Heart left ventricle (tissue), 16 donors: ENCODE measurements at places on chromosomes 5 and 9. TPM values are rescaled to one million over a fixed set of nuclear protein-coding genes. Genes with fewer than 3 reads are reported as not detected.
A peak's percentile ranks its signal among the peaks of the same experiment; 100 is the strongest.

Gene CDH12
- polyA plus RNA-seq: not detected

Gene NME5
- polyA plus RNA-seq: 2.8 TPM

Gene PCDHB9
- polyA plus RNA-seq: 0.35 TPM

Gene RPL37
- 848 TPM for polyA plus RNA-seq

Gene EQTN
- not detected for polyA plus RNA-seq

Gene PTPN3
- polyA plus RNA-seq: 6.9 TPM

Gene IFNB1
- not detected for polyA plus RNA-seq

Gene MUSK
- 0.24 TPM for polyA plus RNA-seq

Gene PPP3R2
- not detected for polyA plus RNA-seq

Gene EPB41L4B
- 3.4 TPM for polyA plus RNA-seq

DNA sequence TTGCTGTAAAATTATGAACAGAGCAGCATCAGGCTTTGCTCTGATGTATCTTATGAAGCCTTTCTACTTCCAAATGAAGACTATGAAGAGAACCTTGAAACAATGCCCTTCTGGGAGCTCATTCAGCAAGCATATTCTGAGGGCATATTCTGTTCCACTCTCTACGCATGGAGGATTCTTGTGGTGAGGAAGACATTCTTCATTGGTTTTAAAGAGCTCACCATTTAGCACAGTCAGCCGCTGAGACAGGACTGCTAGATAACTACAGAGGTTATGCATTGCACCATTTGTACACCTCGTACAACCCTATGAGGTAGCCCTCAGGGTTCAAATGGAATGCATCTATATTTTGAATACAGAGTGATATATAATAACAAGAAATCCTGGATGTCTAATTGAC lies 61.0 kb downstream of the INVS start:
- H3K36me3 ChIP-seq: peaks cover 6% of the 10 kb centered on the region
- H3K27ac ChIP-seq: no peak overlapping the region
- no peak overlapping the region for H3K4me3 ChIP-seq
- no peaks in the 10 kb centered on the region for H3K4me1 ChIP-seq

GRCh38 chr5:17991775-17992174 lies 357.5 kb downstream of the TAF11L14 start:
- no peak overlapping the region for H3K27ac ChIP-seq
- H3K27me3 ChIP-seq: no peaks in the 10 kb centered on the region
- H3K4me3 ChIP-seq: no peak overlapping the region
- no peak for DNase-seq
- H3K4me1 ChIP-seq: no peaks in the 10 kb centered on the region
- no peaks in the 10 kb centered on the region for H3K36me3 ChIP-seq

DNA sequence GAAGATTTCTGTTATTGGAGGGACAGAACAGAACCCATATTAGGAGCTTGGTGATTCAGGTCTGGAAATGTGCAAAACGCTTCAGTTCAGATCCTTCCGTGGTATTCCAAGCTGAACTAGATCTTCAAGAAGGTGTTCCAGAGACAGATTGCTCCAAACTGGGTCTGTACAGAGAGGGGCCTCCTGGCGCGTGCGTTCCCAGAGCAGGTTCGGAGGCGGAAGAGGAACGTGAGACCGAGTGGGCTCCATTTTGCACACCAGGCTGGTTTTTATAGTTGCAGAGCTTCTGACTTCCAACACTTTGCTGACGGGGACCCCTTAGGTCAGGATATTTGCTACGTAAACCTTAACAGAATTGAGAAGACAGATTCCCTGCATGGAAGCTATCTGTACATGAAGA lies 16.7 kb upstream of the RPL26L1 start:
- no peak for DNase-seq
- H3K27me3 ChIP-seq: no peaks in the 10 kb centered on the region
- peak overlapping the region; percentile 68 for H3K27ac ChIP-seq
- peaks cover 3% of the 10 kb centered on the region for H3K36me3 ChIP-seq
- H3K4me3 ChIP-seq: no peak overlapping the region
- no peaks in the 10 kb centered on the region for H3K4me1 ChIP-seq

- no peaks in the 10 kb centered on the region for H3K36me3 ChIP-seq
- no peaks in the 10 kb centered on the region for H3K27me3 ChIP-seq
- no peaks in the 10 kb centered on the region for H3K4me1 ChIP-seq
- DNase-seq: no peak
- H3K4me3 ChIP-seq: no peak overlapping the region
Measured at GRCh38 chr5:92017776-92018175, 634.7 kb upstream of the ARRDC3 start.

- H3K4me1 ChIP-seq: peaks cover 6% of the 10 kb centered on the region
- H3K36me3 ChIP-seq: no peaks in the 10 kb centered on the region
- no peak overlapping the region for H3K27ac ChIP-seq
- DNase-seq: no peak
Measured at GRCh38 chr9:2461892-2462291, 159.7 kb upstream of the VLDLR start.

GRCh38 chr9:136409557-136410455 lies 608 bp downstream of the ENTR1 start:
- H3K4me1 ChIP-seq: peaks cover 14% of the 10 kb centered on the region
- peak overlapping the region; percentile 48 for H3K4me3 ChIP-seq
- H3K36me3 ChIP-seq: peaks cover 60% of the 10 kb centered on the region
- no peak overlapping the region for H3K27ac ChIP-seq

- H3K27ac ChIP-seq: no peak overlapping the region
- no peaks in the 10 kb centered on the region for H3K36me3 ChIP-seq
- H3K4me3 ChIP-seq: no peak overlapping the region
Measured at GRCh38 chr9:130990978-130991777, 17.8 kb upstream of the LAMC3 start.

DNA sequence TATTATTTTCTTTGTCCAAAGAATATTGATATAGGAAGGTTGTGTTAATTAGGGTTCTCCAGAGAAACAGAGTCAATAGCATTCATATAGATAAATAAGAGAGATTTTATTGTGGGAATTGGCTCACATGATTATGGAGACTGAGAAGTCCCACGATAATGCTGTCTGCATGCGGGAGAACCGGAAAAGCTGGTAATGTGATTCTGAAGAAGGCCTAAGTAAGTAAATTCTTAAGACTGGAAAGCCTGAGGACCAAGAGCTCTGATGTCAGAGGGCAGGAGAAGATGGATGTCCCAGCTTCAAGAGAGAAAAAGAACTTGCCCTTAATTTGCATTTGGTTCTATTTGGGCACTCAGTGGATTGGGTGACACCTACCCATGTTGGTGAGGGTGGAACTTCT lies 307.4 kb upstream of the C9orf72 start:
- no peak overlapping the region for H3K4me3 ChIP-seq
- H3K36me3 ChIP-seq: no peaks in the 10 kb centered on the region
- H3K4me1 ChIP-seq: no peaks in the 10 kb centered on the region

DNA sequence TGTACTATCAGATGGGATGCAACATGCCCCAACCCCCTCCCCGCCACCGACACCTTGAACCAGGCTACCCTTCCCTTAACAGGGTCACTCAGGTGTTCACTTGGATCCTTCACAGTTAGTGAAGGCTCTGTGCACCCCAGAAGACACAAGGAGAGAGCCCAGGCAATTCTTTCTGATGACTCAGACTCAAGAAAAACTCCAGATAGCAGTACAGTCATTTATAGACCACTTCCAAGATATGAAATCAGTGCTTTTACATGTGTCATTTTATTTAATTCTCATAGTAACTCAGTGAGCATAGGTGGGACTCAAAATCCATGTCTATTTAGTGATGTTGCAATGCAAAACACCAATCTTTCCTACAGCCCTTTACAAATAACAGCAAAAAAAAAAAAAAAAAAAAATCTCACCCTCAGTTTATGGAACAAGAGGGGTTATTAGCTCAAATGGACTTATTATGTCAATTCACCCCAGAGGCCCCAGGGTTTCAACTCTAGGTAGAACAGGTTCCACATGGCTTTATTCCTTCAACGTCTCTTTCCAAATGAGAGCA lies 71.9 kb downstream of the FOXD1 start:
- H3K4me1 ChIP-seq: peaks cover 4% of the 10 kb centered on the region
- H3K4me3 ChIP-seq: no peak overlapping the region
- no peaks in the 10 kb centered on the region for H3K36me3 ChIP-seq
- no peak for DNase-seq

GRCh38 chr5:60945813-60946187 lies 795 bp downstream of the NDUFAF2 start:
- H3K27me3 ChIP-seq: no peaks in the 10 kb centered on the region
- H3K4me1 ChIP-seq: peaks cover 21% of the 10 kb centered on the region
- H3K27ac ChIP-seq: peak overlapping the region; percentile 66
- H3K4me3 ChIP-seq: peak overlapping the region; percentile 74

GRCh38 chr9:89413963-89414638 lies 83.8 kb downstream of the SEMA4D start:
- no peak overlapping the region for H3K27ac ChIP-seq
- peak; percentile 84 for DNase-seq
- H3K4me1 ChIP-seq: no peaks in the 10 kb centered on the region
- H3K27me3 ChIP-seq: no peaks in the 10 kb centered on the region
- no peak overlapping the region for H3K4me3 ChIP-seq

DNA sequence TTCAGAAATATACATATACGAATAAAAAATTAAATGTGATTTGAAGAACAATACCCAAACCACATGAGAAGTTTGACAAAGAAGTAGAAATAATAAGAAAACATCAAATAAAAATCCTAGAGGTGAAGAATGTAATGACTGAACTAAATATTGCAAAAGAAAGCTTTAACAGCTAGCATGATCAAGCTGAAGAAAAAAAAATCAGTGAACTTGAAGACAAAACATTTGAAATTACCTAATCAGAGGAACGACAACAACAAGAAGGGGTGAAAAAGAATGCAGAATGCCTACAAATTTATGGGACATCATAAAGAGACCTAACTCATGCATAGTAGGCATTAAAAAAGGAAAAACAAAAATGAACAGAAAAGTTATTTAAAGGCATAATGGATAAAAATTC lies 60.5 kb upstream of the SPEF2 start:
- no peaks in the 10 kb centered on the region for H3K4me1 ChIP-seq
- H3K27me3 ChIP-seq: no peaks in the 10 kb centered on the region
- no peak overlapping the region for H3K27ac ChIP-seq
- H3K36me3 ChIP-seq: no peaks in the 10 kb centered on the region

- H3K36me3 ChIP-seq: no peaks in the 10 kb centered on the region
- no peak for DNase-seq
- H3K4me1 ChIP-seq: no peaks in the 10 kb centered on the region
- H3K27ac ChIP-seq: no peak overlapping the region
- no peak overlapping the region for H3K4me3 ChIP-seq
- H3K27me3 ChIP-seq: no peaks in the 10 kb centered on the region
Measured at GRCh38 chr9:111872886-111873285, 23.7 kb upstream of the UGCG start.

GRCh38 chr5:43642428-43642827 lies 39.4 kb downstream of the NNT start:
- peaks cover 36% of the 10 kb centered on the region for H3K4me1 ChIP-seq
- H3K36me3 ChIP-seq: peaks cover 46% of the 10 kb centered on the region
- H3K4me3 ChIP-seq: no peak overlapping the region
- H3K27me3 ChIP-seq: no peaks in the 10 kb centered on the region
- H3K27ac ChIP-seq: no peak overlapping the region

GRCh38 chr5:16467363-16468219 lies 2.0 kb upstream of the ZNF622 start:
- H3K27me3 ChIP-seq: no peaks in the 10 kb centered on the region
- no peak for DNase-seq
- H3K4me1 ChIP-seq: no peaks in the 10 kb centered on the region
- H3K27ac ChIP-seq: peak overlapping the region; percentile 86
- H3K4me3 ChIP-seq: peak overlapping the region; percentile 81

DNA sequence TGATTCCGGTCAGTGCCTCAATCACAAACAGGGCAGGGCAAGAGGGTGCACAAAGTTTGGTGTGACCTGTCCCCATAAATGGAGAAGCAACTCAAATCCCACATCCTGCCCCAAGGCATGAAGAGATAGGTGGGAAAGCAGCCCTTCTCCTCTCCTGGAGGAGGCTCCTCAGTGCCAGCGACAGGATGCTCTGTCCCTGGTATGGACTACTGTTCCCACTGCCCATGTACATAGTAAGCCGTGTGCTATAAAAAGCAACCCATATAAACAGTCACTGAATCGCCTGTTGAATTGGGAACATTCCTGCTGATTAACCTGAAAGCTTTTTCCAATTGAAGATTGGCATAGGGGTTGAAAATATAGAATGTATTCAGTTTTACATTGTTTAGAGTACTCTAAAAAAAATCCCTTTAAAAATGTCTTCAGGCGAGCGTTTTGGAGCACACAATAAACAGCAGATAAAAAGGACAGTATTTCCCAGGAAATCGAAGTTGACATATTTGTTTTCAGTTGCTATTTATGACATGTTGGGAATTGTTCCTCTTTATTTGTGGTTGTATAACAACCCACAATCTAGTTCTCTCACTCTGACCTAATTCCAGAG lies 513.9 kb downstream of the DIRAS2 start:
- DNase-seq: no peak
- H3K27ac ChIP-seq: no peak overlapping the region
- no peaks in the 10 kb centered on the region for H3K27me3 ChIP-seq
- H3K36me3 ChIP-seq: no peaks in the 10 kb centered on the region

GRCh38 chr5:128772356-128772755 lies 192.9 kb upstream of the SLC27A6 start:
- H3K36me3 ChIP-seq: no peaks in the 10 kb centered on the region
- H3K4me1 ChIP-seq: no peaks in the 10 kb centered on the region
- H3K4me3 ChIP-seq: no peak overlapping the region

DNA sequence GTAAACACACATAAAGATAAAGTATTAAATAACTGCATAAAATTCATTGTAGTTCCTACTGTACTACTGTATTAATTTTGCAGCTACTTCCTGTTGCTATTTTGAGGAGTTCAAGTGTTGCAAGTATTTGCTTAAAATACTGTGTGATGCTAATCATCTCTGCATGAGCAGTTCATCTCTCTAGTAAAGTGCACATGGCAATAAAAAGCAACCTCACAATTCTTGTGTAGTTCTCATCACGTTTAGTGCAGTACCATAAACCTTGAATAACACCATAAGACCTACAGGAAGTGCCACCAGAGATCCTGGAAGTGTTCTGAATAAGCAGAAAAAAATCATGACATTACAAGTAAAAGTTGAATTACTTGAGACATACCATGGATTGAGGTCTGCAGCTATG lies 34.6 kb downstream of the CPLANE1 start:
- DNase-seq: no peak
- no peaks in the 10 kb centered on the region for H3K27me3 ChIP-seq
- H3K36me3 ChIP-seq: peaks cover 64% of the 10 kb centered on the region

GRCh38 chr5:93120771-93121170 lies 460.2 kb downstream of the NR2F1-AS1 start:
- no peak overlapping the region for H3K27ac ChIP-seq
- no peak for DNase-seq
- no peaks in the 10 kb centered on the region for H3K36me3 ChIP-seq
- no peak overlapping the region for H3K4me3 ChIP-seq
- H3K4me1 ChIP-seq: peaks cover 3% of the 10 kb centered on the region

GRCh38 chr9:5470122-5470521 lies 19.8 kb downstream of the CD274 start:
- no peak for DNase-seq
- no peaks in the 10 kb centered on the region for H3K27me3 ChIP-seq
- no peak overlapping the region for H3K4me3 ChIP-seq
- H3K4me1 ChIP-seq: no peaks in the 10 kb centered on the region
- H3K36me3 ChIP-seq: peaks cover 34% of the 10 kb centered on the region
- no peak overlapping the region for H3K27ac ChIP-seq

GRCh38 chr9:113293285-113293878 lies 9.8 kb downstream of the RNF183 start:
- H3K36me3 ChIP-seq: peaks cover 59% of the 10 kb centered on the region
- peaks cover 7% of the 10 kb centered on the region for H3K4me1 ChIP-seq
- DNase-seq: no peak
- no peak overlapping the region for H3K4me3 ChIP-seq
- no peaks in the 10 kb centered on the region for H3K27me3 ChIP-seq
- no peak overlapping the region for H3K27ac ChIP-seq

- H3K27me3 ChIP-seq: no peaks in the 10 kb centered on the region
- no peak overlapping the region for H3K27ac ChIP-seq
- no peak overlapping the region for H3K4me3 ChIP-seq
- H3K4me1 ChIP-seq: peaks cover 4% of the 10 kb centered on the region
Measured at GRCh38 chr9:121954477-121955140, 138.5 kb downstream of the TTLL11 start.
